ENCODE measurements at places on chromosomes 13 and 19. TPM values are rescaled to one million over a fixed set of nuclear protein-coding genes. Genes with fewer than 3 reads are reported as not detected.

The FCAR gene
- not detected for total RNA-seq

DNA sequence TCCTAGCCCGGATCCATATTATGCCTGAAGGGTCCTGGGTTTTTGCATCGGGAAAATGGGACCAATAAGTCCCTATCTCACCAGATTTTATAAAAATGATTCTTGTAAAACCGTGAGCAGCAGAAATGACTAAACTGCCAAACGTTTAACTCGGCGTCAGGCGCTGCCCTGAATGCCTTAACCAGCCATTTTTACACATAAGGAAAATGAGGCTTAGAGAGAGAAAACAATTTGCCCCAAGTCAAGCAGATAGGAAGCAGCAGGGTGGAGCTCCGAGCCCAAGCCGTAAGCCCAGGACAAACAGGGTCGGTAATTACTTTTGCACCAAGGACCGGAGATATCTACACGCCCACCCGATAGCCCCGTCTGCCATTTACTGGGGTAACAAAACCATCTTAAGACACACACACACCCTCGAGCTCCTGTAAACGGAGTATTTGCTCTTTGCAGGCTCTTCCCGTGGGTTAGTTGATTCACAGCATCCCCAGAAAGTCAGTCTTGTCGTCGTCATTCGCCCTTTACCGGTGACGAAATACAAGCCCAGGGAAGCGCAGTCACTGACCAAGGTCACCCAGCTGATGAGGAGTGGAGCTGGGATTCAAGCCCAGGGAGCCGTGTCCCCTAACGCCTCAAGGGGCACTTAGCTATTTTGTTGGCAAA is 16.0 kb upstream of the MRI1 start:
- DNase-seq: no peak

The BSPH1 gene
- total RNA-seq: not detected

The IZUMO2 gene
- not detected for total RNA-seq

DNA sequence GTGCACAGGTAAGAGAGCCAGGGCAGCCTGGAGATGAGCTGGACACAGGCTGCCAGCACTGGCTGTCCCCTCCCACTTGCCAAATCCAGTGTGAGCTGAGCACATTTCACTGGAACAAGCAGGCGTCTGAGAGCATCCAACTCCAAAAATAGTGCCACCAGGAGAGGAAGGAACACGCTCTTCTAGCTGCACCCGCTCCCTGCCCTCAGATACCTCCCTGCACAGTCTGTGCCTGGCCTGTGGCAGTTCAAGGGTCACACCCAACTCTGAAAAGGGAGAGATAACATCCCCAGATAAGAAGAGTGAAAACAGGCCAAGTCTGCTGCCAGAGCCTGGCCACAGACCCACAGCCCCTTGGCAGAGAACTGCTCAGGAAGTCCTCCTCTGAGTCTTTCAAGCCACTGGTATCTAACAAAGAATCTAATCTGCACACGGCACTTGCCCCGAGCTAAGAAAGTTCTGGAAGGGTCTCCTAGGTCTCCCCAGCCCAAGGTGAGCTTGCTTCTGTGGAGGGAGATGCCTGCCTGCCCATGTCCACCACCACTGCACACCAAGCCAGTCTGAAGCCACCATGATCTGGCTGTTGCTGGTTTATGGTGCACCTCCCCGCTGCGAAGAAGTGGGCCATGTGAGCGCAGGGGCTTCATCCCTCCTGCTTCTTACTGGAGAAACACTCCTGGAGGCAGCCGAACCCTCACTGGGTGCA is 14.7 kb downstream of the ELL start:
- no peak for DNase-seq

The SPINT2 gene
- total RNA-seq: 89.1 TPM

- no peak for DNase-seq
These were observed 188.2 kb upstream of the RNF113B start for GRCh38 chr13:98365302-98365701.

The URAD gene
- not detected for total RNA-seq

DNA sequence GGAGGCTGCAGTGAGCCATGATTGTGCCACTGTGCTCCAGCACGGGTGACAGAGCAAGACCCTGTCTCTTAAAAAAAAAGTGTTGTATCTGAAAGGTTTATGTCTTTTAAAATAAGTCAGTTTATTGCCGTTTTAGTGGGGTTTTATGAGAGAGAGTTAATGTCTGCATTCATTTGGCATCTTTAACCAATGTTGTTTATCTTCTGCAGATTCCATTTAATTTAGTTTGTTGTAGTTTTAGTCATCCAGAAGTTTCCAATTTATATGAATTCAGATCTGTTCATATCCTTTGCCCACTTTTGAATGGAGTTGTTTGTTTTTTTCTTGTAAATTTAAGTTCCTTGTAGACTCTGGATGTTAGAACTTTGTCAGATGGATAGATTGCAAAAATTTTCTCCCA is 36.7 kb upstream of the LPAR6 start:
- no peak for DNase-seq

- no peak for DNase-seq
These were observed 4.9 kb upstream of the CERS1 start for GRCh38 chr19:18900700-18901481.

DNA sequence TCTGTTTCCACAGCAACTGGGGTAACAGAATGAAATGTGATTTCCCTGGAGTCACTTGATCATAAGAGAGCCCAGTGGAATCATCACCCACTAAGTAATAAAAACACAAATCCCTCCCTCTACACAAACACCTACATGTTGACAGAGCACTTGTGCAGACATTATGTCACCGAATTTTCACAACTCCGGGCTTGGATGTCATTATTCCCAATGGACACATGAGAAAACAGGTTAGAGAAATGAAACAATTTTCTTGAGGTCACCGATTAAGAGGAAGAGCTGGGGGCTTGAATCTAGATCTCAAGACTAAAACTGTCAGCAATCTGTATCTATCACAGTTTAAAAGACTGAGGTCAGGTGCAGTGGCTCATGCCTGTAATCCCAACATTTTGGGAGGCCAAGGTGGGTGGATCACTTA is 3.1 kb downstream of the XRCC1 start:
- no peak for DNase-seq

GRCh38 chr19:13741893-13742292 is 22.4 kb upstream of the MRI1 start:
- no peak for DNase-seq

The C1QTNF9 gene
- total RNA-seq: not detected

The LGALS14 gene
- total RNA-seq: 4.3 TPM

The FCHO1 gene
- total RNA-seq: 70.8 TPM

Data from activated T-cell treated with anti-CD3 and anti-CD28 coated beads, Interleukin-2, amount 50 U/mL, for 72 hours (primary cell).